DMS 273 treated with DMSO at 0.1 percent for 48 hours (cell line): ENCODE measurements at places on chromosomes 13 and 19.

DNA sequence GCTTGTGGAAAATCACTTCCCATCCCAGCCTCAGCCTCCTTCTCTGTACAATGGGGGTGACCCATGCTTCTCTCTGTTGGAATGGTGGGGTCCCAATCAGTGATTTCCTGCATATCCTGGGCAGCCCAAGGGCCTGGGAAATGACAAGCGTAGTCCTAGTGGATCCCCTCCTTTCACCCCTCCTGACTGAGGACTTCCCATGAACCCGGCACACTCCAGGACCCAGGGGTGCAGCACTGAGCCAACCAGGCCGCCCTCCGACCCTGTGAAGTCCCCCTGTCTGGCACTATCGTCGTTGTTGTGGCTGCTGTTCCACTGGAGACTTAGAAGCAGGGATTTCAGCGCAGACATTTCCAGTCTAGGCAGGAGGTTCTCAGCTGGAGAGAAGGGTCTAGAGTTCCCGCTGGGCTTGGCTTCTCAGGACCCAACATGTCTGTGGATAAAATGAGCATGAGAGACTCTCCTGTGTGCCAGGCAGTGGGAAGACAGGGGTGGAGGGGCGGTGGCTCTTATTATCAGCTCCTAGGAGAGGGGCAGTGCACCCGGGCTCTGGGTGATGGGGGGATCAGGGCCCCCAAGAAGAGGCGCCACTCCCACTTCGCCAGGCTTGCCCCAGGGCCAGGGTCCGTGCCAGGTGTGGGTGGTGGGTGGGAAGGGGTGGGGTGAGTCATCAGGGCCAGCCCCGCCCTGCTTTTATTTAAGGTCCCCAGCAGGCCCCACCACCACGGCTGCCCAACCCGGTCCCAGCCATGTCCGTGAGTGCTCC is at the start of gene LGALS7B:
Gene LGALS7B, plus strand, starts transcription at position 723 of the 766 bp plus-strand sequence. Its CDS starts 27 bp downstream, at position 750.
- DNase-seq, result no peak

DNA sequence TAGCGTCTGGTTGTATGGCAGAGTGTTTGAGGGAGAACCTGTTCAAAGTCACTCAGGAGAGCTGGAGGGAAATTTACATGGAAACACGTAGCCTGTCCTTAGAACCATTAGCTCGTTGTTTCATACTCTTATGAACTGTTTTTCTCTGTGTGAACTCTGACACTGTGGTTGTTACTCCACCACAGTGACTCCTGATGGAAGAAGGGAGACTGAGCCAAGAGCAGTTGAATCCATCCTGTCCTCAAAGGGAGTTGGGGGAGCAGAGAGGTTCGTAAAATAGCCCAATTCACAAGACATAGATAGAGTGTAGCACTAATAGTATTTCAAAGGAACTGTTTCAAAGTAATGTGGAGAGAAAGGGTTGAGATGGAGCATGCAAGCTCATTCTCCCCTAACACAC is 964.8 kb downstream of the PCDH9 start:
- no peak for DNase-seq

DNA sequence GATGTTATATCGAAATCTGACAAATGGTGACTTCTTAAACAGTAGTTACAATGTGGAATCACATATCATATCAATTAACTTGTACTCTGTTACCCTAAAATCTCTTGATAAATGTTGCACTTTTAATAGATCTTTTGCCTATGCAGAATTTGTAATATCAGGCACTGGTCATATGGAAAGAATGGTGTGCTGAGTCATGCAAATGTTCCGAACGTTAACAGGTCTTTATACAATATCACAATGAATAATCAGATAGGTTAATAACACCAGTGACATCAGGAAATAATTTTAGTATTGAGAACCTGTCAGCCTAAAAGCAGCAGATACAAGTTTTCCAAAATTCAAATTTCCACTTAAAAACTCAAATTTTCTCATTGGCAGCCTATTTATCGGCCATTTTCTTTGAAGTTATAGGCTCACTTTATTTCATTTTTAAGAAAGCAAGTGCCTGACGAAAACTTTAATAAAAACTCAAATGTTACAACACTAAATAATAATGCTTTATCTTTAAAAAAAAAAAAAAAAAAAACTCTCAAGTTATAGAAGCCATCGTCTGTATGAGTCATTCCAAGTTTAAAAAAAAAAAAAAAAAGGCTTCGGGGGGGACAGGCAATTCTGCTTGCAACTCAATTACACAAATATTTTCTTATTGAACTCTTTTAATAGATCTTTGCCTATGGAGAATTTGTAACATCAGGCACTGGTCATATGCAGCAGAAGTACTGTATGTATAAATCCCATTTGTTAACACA is 180.9 kb downstream of the DIAPH3 start:
- DNase-seq, result no peak

- DNase-seq, result no peak
These were observed 482.2 kb upstream of the NBEA start for GRCh38 chr13:34459856-34460255.

- no peak for DNase-seq
These were observed 38.8 kb downstream of the MYO9B start for GRCh38 chr19:17114414-17114831.

- DNase-seq, result no peak
These were observed 6.6 kb downstream of the NDUFB7 start for GRCh38 chr19:14565298-14565679.

DNA sequence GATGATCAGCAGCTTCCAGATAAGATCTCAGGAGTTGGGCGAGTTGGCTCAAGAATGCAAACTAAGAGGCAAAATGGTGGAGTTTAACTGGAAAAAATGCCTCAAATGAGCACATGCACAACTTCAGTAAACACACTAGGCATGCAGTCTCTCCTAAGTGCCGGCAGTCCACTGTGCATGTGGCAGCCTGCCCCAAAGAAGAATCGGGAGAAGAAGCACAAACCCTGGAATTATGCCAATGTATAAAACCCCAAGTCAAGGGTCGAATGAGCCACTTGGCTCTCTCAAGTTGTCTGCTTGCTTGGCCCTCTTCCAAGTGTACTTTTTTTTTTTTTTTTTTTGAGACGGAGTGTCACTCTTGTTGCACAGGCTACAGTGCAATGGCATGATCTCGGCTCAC is 53.3 kb upstream of the SLITRK1 start:
- no peak for DNase-seq

DNA sequence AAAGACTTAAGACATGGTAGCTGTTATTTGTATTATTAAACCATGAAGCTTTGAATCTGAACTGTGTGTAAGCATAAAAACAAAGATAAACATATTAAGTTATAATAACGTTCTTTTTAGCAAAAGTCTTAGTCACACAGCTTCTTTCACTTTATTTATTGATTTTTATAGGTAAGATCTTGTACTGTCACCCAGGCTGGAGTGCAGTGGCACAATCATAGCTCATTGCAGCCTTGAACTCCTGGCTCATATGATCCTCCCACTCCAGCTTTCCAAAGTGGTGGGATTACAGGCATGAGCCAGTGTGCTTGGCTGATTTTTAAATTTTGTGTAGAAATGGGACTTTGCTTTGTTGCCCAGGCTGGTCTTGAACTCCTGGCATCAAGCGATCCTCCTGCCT is 13.4 kb downstream of the FARP1 start:
- DNase-seq, result no peak

- DNase-seq, result no peak
These were observed 160.6 kb upstream of the SOX1 start for GRCh38 chr13:111906306-111906705.
